AG09319 (cell line): ENCODE measurements at places on chromosomes 2 and 18.

GRCh38 chr2:200616193-200616592, 30.4 kb downstream of the AOX1 start:
- DNase-seq = no peak

GRCh38 chr18:12463191-12463590, 55.5 kb downstream of the PRELID3A start:
- no peak for DNase-seq

DNA sequence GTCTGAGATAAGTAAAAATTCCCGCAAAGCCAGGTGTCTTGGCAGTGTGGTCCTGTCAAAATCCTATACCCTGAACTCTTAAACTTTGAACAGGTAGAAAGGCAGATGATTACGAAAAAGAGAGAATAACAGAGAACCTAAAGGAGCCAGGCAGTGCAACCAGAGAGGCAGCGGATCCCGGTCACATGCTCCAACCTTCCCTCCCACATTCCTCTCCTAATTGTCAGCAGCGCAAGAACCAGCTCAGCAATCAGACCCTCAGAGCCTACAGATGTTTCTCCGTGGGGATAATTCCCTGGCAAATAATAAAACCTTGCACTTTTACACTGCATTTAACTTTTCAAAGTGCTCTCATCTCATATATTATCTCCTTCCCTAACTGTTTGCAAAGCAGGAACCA, 124.8 kb downstream of the EPHA4 start:
- no peak for DNase-seq

DNA sequence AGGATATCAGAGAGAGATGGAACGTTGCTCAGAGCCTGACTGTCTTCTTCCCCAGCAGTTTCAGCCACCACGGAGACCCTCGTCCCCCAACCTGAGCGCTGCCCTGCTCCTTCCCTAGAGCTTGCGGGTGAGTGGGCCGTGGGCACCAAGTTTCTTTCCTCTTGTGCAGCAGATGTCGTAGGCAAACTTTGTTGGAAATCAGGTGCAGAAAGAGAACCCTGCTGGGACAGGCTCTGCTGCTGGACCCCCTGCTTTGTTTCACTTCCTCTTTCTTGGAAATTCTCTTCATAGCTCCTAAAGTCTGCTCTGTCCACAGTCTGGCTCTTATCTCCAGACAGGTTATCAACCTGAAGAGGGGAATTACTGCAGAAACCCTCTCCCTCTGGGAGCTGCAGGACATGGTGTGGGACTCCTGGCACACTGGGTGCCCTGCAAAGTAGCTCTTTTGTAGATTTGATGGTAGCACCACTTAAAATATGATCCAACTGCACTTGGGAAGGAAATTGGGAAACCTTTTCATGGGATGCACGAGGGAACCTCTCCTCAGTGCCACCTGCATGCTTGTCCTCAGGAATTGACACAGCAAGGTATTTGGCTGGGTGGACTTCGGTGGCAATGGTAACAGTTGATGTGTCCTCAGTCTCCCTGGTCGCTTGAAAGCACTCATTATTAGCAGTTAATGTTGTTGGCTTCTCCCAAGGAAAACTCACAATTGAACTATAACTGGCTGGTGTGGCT, 92.2 kb downstream of the ALPK2 start:
- no peak for DNase-seq

GRCh38 chr2:144559681-144560080, 39.8 kb upstream of the ZEB2 start:
- DNase-seq = no peak

DNA sequence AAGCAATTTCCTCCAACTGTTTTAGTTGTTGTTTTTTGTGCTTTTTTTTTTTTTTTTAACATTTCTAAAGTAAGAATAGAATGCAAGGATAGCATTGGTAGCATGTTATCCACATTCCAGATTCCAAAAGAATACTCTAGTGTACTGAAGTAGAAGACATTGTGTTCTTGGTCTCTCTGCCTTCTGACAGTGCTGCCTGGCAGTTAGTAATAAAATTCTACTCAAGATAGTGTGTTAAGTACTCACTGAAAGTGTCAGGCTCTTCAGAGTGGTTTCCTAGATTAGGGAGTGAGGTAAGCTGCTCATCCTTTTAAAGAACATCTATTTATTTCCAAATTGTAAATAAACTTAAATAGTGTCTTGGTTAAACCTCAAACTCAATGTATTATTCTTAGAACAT, 253.7 kb downstream of the HNMT start:
- DNase-seq = no peak

- no peak for DNase-seq
Measured at GRCh38 chr18:9148203-9148552, 11.6 kb downstream of the ANKRD12 start.

DNA sequence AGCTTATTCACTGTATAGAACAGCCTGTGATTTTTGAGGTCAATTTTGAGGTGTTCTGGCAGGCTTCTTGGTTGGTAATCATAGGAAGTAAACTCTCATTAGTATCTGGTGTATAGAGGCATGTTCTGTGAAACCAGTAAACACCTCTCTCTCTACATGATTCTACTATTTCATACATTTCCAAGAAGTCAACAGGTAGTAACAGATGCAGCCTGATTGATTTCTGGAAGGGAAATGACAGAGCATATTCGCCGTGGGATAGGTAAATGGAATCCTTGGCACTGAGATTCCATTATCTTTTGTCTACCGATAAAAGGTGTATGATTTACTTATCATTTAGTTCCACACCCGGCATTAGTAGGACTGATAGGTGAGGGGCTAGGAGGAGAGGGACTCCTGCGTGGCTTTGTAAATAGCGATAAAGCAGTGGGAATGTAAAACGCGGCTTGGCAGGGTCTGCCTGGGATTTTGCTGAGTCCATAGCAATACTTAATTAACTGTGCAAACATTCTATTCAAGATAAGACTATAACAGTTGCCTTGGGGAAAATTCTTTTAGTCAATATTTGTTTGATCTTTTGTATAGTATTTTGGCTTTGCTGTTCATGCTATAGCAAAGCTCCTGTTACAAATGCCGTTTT, 32.3 kb downstream of the LYPD6B start:
- DNase-seq = no peak

GRCh38 chr2:8999797-9000196, 3.7 kb downstream of the MBOAT2 start:
- DNase-seq = no peak

DNA sequence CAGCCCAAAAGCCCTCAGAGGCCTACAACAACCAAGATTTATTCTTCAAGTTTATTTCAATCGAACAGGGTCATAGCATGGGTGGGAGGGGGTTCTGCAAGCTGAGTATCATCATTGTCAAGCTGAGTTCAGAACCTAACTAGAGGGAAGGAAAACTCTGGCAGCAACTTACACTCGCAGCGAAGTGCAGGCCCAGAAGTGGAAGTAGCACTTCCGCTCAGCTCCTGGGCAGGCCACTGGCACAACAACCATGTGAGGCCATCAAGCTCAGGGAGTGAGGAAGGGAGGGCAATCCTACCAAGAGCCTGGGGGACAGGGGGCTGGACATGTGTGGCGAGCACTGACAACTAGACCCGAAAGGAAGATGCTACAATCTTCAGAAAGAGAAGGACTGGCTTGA, 4.8 kb downstream of the UXS1 start:
- no peak for DNase-seq

DNA sequence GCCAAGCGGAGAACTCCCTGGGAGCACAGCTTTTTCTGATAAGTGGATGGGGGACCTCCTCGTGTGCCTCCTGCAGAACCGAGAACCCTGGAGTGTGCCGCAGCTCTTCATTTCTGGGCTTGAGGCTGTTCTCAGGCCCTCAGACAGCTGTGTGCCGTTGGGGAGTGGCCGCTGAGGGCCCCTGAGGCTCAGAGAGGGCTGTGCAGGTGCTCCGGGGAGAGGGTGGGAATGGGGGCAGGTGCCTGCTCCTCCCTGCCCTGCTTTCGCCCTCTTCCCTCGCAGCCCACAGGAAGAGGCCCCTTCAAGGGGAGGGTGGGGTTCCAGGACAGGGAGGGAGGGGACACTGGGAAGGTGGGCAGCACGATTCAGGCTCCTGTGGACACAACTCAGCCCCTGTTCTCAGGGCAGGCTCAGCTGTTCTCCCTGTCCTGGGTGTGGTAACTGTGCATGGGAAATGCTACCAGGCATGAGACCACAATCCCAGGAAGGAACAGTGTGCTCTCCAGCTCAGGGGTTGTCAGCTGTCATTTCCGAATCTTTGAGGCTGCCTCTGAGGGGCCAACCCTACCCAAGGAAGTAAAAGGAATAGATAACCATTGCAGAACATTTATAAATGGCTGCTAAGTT, 11.3 kb downstream of the LCT start:
- no peak for DNase-seq

GRCh38 chr2:187939180-187939579, 352.5 kb upstream of the GULP1 start:
- no peak for DNase-seq

- DNase-seq = no peak
Measured at GRCh38 chr2:239758279-239758877, 266.8 kb downstream of the NDUFA10 start.

DNA sequence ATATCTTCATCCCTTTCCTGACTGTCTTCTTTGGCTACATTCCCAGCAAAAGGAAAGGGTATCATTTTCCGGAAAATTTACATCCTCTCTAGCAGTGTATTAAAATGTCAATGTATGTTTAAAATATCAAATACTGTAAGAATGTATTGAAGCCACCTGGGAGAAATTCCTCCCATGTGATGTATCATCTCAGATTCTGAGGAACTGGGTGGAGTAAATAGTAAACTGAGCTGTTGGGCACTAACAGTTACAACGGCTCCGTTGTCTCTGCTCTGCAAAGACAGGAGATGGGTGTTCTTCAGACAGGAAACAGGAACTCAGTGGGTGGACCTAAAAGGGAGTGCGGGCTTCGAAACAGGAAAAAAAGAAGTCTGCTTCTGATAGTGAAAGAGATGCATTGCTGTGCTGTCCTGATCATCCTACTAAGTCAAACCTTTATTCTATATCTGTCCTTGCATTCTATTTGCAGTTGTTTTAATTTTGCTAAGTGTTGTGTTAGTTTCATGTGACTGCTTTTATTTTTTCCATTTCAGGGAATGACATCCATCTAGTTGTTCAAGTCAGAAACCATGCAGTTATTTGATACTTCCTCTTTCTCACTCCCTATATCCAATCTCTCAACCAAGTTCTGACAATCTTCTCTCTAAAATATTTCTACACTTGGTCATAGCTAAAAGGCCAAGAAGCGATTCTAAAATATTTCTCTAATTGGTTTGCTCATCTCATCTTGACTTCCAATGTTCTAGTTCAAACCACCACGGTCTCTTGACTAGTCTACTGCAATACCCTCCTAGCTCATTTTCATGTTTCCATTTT, 19.4 kb downstream of the DOK1 start:
- no peak for DNase-seq

DNA sequence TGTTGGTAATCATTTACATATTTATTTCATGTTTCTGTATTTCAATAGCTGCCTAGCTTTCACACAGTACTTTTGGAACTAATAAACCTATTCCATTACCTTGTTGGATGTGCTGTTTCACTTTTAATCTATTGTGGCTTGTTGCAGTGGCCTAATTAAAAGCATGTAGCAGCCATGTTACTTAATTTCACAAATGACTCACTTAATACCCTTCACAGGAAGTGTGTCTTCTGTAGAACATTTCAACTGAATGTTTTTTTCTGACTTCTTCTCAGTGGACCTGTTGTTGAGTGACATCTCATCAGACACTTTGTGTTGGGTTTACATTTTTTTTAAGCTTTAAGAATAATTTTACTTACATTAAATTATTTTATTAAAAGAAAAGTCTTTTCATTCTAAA, 260.5 kb upstream of the THUMPD2 start:
- DNase-seq = no peak

- DNase-seq = no peak
Measured at GRCh38 chr2:234873828-234874173, 78.0 kb upstream of the SH3BP4 start.
